ENCODE measurements at places on chromosomes 5 and 9.

DNA sequence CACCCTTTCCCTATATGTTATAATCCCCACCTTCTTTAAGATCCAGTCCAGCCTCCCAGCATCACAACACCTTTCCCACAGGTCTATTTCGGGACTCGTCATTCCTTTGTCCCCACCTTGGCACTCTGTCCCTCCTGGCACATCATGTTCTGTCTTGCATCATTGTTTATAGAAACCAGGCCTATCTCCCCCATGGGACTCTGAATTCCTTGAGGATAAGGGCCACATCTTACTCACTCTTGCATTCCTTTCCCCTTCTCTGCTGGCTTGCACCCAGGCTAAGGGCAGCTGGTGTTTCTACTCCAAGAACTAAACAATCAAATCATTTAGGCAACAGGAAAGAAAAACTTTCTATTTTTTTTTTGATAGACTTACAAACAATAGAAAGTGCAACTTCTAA, 205.7 kb downstream of the AGTPBP1 start:
- peak; percentile 49 for DNase-seq

DNA sequence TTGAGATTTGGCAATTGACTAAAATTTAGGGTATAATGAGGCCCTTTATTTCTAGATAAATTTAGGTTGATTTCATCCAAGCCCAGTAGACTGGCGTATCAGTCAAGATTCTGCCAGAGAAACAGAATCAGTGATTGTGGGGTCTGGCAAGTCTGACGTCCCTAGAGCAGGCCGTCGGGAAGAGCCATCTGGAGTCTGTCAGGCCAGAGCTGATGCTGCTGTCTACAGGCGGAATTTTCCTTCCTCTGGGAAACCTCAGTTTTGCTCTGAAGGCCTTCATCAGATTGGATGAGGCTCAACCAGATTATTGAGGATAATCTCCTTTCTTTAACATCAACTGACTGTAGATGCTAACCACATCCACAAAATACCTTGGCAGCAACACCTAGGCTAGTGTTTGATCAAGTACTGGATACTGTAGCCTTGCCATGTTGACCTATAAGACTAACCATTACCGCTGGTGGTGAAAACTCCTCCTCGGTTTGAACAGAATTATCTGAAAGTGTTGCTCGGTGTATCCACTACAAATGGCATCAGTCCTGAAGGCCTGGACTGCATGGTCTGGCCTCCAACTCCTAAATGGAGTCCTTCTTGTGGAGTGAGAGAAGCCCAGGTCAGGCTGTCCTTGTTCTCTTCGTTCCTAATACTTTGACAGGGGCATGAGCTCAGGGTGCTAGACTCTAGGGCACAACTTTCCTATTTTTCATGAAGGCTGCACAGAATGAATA, 83.2 kb upstream of the ANKH start:
- no peak for DNase-seq

GRCh38 chr5:65262096-65262495, 219.6 kb downstream of the ADAMTS6 start:
- peak; percentile 2 for DNase-seq

- DNase-seq: no peak
Measured at GRCh38 chr9:108668938-108669335, 186.8 kb downstream of the ACTL7B start.

DNA sequence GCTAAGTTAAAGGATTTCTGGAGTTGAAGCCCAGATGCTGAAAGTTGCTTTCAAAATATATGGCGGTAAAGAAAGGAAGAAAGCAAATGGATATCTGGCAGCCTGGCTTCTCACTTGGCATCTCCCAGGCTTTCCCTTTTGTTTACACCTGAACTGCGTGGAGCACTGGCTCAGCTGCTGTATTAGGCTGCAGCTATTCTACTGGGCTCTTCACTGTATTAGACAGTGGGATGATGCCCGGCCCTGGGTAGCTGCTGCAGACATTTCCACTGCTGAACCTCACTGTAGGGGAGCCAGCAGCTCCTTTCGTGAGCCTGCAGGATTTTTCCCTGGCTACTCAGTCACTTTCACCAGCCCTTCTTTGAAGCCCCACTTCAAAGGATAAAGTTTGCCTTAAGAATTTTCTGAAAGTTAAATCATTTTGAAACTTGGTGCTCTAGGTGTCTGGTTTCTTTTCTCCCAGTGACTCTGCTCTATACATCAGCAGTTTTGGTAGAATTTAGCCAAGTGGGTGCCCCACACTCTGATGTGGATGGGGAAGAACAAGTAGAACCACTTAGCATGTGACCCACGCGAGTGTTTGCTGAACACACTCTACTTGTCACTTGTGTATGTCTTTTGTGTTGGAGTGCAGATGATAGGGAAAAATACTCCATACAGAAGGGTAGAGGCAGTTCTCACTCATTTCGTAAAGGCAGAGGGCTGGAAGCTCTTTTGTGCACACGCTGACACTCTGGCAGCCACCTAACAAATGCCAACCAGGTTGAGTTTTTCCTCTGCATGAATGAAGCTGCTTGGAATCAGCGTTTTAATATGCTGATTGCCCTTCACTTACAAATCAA, 49.9 kb downstream of the C9orf152 start:
- no peak for DNase-seq

DNA sequence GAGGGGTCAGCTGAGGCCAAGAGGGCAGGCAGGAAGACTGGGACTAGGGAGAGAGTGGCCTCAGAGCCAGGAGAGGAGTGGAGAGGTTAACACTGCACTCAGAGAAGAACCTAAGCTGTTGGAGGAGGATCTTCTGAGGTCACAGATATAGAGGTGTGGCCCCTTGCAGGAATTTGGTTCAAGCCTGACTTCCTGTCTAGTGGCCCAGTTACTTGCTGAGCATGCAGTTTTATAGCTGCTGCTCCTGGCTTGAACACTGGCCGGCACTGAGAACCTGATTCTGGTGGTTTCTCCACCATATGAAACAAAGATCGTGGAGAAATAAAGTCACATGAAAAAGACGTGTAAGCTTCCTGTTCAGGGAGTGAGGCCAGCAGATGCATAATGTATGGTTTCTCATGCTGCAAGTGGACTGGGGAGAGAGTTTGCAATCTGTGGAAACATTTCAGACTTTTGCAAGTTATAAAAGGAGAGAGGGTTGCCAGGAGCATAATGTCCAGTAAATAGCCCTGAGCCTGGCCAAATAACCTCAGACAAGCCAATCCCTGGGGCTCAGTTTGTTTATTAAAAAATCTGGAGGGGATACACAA, 82.6 kb downstream of the GALNT10 start:
- DNase-seq: no peak

DNA sequence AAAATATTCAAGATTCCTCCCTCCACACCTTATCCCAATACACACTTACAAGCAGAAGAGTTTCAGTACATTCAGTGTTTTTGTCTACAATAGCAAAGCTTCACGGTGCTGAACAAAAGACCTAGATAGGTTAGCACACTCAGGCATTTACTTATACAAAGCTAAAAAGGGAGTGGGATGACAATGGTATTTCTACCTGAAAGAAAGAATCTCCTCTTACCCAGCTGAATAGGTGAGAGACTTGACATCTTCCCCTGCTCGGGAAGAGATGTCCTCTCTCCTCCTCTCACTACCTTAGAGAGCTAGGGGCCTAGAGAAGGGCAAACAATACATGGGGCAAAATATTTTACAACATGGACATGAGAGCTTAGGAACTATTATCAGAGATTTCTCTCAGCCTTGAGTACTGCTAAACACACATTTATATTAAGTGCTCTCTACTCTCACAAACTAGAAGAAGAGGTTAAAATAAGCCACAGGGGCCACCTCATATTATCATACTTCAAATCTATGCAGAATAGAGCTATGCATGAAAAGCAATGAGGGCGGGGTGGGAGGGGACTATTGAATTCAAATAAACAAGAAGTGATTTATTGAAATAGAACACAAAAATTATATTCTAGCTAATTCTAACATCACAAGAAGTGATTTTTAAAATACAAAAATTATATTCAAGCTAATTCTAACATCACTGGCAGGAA, 38.6 kb upstream of the RNF38 start:
- no peak for DNase-seq

DNA sequence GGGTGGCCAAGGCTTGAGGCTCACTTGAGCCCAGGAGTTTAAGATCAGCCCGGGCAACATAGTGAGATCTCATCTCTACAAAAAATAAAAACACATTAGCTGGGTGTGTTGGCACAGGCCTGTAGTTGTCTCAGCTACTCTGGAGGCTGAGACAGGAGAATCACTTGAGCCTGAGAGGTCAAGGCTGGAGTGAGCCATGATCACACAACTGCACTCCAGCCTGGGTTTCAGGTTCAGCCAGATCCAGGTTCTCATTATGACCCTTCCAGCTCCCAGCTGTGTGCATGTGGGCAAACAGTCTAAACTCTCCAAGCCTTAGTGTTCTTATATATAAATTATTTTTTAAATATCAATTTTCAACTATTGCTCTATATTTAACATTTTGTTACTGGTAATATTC, 67.9 kb downstream of the ALDH7A1 start:
- no peak for DNase-seq

DNA sequence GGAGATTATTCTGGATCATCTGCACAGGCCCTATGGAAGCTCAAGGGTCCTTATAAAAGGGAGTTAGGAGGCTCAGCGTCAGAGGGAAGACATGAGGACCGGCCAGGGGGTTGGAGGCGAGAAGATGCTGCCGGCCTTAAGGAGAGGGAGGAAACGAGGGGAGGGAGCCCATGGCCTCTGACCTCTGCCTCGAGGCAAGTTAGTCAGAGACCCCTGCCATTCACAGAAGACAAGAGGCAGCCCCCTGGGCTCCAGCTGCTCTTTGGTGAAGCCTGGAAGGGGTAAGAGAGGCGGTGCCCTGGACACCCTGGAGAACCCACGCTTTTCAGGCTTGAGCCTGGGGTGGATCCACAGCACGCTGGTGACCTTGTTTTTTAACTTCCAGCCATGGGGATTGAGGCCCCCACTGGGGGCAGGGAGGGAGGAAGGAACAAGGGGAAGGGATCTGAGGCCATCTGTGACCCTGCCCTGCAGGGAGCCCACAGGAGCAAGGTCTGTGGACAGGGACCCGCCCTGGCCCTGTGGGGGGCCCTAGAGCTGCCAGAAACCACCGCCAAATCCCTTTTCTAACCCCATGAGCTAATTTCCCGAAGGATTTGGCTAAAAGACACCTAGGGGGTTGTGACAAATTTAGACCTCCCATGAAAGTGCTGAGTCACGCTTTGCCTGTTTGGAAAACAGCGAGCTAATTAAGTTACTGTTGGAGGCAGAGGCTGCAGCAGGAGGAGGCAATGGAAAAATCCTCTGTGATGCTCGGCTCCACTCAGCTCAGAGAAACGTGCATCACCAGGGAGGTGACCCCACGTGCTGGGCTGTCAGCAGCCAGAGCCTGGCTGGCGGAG, 49.7 kb downstream of the OLFM1 start:
- peak; percentile 81 for DNase-seq

DNA sequence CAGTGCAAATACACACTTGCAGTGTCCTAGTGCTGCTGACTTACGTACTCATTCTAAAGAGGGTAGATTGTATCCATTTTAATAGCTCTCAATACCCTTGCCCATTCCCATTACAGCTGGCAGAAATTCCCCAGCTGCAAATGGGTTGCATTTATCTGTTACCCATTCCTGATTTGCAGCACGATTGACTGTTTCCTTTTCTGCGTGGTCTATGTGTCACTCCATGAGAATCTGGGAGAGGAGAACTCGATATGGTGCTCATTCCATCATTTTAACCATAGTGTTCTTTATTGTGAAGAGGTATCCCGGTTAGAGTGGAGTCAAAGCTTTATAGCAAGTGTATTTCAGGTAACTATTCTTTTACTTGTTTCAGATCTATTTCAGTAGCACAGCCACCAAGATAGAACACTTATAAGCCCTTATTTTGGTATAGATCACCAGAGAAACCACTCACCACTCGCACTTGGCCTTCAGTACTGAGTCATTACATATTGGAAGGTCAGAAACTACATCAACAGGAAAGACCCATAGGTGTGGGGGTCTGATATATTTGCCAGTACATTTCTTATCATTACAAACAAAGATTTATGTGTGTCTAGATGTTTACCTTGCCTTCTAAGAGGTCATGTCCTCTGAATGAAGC, 139.5 kb downstream of the MUSK start:
- DNase-seq: no peak

DNA sequence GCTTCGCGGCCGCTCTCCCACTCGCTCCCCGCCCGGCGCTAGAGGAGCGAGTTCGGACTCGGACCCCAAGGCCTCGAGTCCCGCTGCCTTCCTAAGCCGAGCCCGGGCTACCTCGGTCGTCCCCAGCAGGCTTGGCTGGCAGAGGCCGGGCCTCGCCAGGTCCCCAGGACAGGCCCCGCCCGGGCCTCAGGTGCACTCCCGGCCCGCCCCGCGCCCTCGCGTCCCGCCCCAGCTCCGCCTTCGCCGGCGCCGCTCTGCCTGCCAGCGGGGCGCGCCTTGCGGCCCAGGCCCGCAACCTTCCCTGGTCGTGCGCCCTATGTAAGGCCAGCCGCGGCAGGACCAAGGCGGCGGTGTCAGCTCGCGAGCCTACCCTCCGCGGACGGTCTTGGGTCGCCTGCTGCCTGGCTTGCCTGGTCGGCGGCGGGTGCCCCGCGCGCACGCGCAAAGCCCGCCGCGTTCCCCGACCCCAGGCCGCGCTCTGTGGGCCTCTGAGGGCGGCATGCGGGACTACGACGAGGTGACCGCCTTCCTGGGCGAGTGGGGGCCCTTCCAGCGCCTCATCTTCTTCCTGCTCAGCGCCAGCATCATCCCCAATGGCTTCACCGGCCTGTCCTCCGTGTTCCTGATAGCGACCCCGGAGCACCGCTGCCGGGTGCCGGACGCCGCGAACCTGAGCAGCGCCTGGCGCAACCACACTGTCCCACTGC, at the start of gene SLC22A5:
Gene SLC22A5, plus strand, starts transcription at position 237 of the 707 bp plus-strand sequence. Its CDS starts 263 bp downstream, at position 500.
- DNase-seq: peak; percentile 80

DNA sequence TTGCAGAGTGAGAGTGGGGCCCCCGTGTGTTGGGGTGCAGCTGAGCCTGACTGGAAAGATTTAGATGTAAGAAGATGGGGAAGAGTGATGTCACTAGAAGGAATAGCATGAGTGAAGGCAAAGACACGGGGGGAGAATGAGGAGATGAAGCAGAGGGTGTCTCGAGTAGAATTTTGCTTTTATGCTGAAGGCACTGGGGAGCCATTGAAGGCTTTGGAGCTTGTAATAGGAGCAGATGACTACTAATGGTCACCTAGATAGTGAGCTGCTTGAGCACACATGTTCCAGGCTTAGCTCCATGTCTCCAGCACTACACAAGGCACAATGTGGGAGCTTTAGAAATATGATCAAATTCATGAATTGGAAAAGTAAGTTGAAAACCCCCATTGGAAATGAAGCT, 32.1 kb downstream of the COL15A1 start:
- no peak for DNase-seq

GRCh38 chr9:128026255-128026772, 40.8 kb downstream of the NAIF1 start:
- DNase-seq: no peak

DNA sequence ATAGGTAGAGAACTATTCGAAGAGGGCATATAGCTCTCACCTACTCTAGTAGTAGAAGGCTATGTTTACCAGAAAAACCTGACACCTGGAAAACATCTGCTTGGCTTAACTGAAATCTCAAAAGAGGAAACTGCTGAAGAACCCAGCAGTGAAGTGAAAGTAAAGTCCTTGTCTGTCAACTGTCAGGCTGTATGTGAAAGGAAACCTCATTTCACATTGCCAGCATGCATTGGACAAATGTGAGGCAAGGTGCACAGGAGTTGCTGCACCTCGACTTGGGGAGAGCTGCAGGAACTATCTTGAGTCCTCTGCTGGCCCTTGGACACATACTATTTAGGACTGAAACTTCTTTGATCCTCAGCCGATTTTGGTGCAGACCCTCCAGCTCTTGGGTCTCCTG, 53.3 kb downstream of the NREP start:
- no peak for DNase-seq
